HT-29 (cell line): ENCODE measurements at places on chromosomes 3 and 15.
A peak's percentile ranks its signal among the peaks of the same experiment; 100 is the strongest.

- no peak for DNase-seq
These were observed 983.1 kb downstream of the FHIT start for GRCh38 chr3:60268123-60268522.

DNA sequence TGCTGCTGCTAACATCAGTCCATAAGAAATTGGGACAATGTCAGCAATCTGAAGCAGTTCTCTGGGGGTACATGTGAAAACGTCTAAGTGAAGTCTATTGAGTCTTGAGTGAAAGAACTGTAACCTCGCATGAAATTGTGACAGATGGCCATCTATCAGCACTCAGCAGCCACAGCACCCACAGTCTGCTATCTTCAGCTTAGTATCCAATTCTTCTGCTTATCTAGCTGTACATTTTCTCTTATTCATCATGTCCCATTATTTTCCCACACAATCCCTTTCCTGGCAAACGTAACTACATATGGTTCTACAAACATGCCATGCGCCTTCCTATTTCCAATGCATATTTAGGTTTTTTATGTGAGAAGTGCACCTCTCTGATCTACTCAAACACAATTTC, 629.7 kb downstream of the NTRK3 start:
- no peak for DNase-seq

DNA sequence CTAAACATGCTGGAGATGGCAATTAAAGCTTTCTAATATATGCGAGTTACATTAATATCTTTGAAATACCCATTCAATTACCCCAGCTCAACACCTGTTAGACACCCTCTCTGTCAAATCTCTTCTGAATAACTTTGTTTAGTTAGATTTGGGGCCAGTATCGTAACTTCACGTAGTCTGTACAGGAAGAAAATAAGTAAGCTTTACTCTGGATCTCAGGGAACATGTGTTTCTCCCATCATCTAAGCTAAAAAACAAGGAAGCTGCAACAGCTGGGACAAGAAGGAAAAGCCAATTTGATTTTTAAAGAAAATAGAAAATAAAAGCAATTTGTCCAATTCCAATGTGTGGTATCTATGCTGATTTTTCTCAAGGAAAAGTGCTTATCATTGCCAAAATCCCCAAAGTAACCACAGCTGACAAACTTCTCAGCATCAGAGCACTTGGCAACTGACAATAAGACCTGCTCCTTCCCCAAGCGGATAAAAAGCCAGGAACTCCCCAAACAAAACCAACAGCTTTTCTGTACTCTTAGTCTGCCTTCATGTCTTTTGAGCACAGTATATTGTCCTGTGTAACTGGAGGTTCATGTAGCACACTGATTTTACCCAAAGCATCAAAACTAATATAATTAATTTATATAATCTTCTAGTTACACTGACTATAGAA, 279.1 kb downstream of the ZBTB20 start:
- DNase-seq: no peak

- DNase-seq: no peak
These were observed 1135.1 kb downstream of the TUSC7 start for GRCh38 chr3:117844676-117845075.

- DNase-seq: no peak
These were observed 339.9 kb upstream of the DPH6 start for GRCh38 chr15:35885870-35886269.

- DNase-seq: no peak
These were observed 63.3 kb upstream of the LRRN1 start for GRCh38 chr3:3735919-3736318.

- DNase-seq: peak; percentile 38
These were observed 3.1 kb upstream of the MESP2 start for GRCh38 chr15:89772932-89773583.

- DNase-seq: peak; percentile 86
These were observed 46.3 kb downstream of the GPR171 start for GRCh38 chr3:151156618-151157216.

DNA sequence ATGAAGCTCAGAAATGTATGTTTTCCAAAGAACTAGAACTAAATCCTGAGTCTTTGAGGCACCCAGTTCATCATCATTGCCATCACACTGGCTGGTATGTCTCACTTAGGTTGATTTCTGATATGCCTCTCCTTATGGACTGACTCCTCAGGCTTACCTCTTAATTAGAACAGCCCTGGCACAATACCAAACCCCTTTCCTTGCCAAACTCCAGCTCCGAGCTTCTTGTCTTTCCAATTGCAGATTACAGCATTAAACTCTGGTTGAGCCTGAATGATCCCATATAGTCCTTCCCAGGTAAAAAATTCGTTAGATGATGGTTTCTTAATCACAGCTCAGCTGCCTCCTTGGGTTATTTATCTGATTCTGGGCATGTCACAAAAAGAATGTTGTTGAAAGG, 66.3 kb downstream of the RTP4 start:
- no peak for DNase-seq

GRCh38 chr3:52798978-52799476, 4.4 kb downstream of the ITIH3 start:
- DNase-seq: peak; percentile 43

DNA sequence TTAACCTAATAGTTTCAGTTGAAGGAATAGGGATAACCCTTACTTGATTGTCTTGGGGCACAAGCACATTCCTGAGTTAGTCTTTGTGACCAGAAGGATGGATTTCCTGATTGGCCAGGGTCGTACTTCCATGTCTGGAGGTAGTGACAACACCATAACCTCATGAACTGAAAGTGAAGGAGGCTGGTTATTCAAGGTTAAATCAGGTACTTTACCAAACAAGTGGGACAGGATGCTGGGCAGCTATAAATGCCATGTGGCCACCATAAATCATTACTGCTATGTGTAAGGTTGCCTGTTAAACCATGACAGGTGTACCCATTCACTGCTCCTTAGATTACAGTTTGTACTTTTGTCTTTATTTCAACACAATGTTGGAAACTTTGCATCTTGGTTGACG, 128.3 kb upstream of the SAMMSON start:
- no peak for DNase-seq

DNA sequence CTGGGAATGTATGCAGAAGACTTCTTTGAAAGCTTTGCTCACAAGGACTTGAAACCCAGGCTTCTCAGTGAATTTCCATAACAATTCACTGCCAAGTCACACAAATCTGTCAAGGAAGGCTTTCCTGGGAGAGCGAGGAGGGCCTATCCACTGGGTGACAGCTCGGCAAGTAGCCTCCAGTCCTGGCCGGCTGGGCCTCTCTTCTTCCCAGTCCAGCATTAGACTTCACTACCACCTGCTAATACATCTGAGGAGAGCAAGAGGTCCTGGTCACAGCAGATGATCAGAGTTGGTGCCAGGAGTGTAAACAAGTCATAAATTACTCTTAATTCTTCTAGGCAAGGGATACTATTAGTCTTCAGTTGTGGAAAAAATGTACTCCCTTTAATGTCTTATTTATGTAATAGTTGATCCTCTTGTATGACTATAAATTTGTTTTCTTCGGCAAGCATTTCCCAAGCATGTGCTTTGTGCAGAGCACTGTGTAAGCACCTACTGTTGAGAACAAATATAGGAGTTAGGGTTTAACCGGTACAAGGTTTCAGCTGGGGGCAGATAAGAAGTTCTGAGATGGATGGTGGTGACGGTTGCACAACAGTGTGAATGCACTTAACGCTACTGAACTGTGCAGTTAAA, 162.9 kb downstream of the VGLL4 start:
- peak; percentile 32 for DNase-seq

- no peak for DNase-seq
These were observed 7.6 kb upstream of the SLC12A8 start for GRCh38 chr3:125220183-125220582.

GRCh38 chr15:80450811-80451321, 46.7 kb downstream of the ARNT2 start:
- DNase-seq: no peak

GRCh38 chr3:42610976-42611375, 10.5 kb downstream of the NKTR start:
- no peak for DNase-seq

GRCh38 chr3:120420928-120421551, 29.8 kb downstream of the FSTL1 start:
- DNase-seq: no peak

GRCh38 chr3:151165226-151165625, 37.8 kb downstream of the GPR171 start:
- DNase-seq: no peak

GRCh38 chr15:69357773-69358771, 56.1 kb upstream of the KIF23 start:
- no peak for DNase-seq

DNA sequence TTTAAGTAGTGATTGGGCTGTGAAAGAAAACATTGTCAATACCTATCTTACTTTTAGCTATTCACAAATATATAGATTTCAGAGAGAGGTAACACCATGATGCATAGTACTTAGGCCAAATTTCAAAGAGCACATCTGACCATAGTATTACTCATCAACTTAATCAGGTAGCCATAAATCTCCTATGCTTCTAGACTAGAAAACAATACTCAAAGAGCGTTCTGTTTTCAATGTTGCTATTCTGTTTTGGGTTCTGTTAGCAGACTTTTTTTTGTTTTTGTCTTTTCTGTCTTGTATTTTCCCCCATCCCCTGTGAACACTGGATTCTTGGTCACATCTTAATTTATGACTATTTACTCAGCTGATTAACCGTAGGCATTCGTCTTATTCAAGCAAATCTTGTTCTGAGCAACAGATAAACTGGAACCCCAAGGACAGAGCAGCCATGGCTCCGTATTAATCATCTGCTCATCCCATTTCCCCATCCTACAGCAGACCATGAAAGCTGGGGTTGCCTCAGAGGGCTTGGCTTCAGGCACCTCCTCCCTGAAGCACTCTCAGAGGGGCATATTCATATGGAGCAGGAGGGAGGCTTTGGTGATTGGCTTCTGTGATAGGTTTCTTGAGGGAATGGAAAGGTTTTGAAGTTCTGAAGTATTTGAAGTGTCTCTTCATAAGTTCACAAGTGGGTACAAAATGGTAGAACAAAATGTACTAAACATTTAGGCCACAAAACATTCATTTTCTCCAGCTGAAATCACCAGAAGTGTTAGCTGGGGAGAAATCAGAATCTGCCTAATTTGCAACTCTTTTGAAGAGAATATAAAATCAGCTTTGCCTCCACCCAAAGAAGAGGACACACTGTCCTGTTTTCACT, 105.3 kb downstream of the TNIK start:
- no peak for DNase-seq

DNA sequence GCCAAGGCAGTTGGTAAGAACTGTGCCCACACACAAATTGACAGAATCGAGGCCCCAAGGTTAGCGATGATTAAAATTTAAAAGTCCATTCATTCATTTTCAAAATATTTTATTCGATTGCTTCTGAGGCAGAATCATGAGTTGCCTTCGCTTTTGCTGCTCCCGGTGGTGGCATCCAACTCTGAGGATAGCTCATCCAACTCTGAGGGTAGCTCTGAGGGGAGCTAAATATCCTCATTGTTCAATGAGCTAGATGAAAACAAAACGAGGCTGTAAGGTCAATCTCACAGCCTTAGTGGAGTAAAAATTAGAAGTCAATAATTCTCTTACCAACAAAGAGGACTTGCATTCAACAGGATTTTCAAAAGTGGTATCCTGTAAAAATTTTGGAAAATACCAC, 897 bp upstream of the CHL1 start:
- DNase-seq: no peak

GRCh38 chr3:197298341-197298944, at the start of gene DLG1:
TSS of gene DLG1 (minus strand) at chr3:197298612. CDS start at chr3:197297204, 1,408 bp downstream.
- peak; percentile 96 for DNase-seq

- no peak for DNase-seq
These were observed 29.4 kb downstream of the GAP43 start for GRCh38 chr3:115652738-115653137.

DNA sequence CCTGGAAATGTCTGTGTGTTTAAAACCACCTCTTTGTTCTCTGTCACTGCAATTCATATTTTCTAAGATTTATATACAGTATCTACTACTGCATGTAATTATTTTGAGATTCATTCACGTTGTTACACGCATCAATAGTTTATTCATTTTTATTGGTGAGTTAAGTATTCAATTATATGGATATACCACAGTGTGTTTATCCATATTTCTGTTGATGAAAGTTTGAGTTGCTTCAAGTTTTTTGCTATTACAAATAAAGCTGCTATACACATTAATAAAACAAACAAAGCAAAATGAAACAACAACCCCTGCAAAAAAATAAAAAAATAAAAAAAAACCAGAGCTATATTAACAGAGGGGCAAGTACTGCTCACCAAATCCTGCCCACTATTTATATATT, 122.3 kb downstream of the NR2E3 start:
- DNase-seq: no peak

GRCh38 chr3:127252446-127252845, 35.4 kb downstream of the PRR20G start:
- no peak for DNase-seq

- no peak for DNase-seq
These were observed 106.0 kb downstream of the THRB start for GRCh38 chr3:24388611-24389010.

DNA sequence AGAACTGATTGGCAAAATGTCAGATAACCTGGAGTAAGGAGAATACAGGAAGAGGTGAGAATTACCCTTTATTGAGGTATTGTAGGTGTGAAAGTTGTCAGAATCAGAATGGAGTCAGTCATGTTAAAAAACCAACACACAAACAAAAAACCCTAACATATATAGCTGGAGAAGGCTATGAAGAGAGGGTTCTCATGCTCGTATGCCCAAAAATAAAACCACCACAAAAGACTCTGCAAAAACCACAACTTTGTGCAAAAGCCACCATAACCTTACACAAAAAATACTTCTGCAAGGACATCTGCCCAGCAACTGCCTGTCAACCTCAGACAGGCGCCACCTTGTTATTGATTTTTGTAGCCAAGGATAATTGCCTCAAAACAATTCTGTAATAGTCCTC, 136.0 kb downstream of the CD47 start:
- no peak for DNase-seq

DNA sequence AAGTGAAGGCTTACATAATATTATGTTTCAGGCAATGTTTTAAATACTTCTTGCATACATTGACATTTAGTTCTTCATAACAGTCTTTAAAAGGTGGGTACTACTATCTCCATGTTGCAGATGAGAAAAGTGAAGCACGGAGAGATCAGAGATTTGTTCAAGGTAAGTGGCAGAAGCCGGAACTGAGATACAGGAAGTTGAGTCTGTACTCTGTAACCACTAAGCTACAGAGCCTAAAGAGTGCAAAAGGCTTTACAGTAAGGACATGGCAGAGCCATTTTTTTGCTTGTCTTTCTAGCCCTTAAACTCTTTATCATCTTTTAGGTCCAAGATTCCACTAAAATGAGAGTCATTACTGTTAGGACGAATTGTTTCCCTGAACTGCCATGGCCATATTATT, 186.5 kb upstream of the PEX5L start:
- DNase-seq: no peak

GRCh38 chr3:148238421-148238821, 459.3 kb upstream of the AGTR1 start:
- DNase-seq: no peak

DNA sequence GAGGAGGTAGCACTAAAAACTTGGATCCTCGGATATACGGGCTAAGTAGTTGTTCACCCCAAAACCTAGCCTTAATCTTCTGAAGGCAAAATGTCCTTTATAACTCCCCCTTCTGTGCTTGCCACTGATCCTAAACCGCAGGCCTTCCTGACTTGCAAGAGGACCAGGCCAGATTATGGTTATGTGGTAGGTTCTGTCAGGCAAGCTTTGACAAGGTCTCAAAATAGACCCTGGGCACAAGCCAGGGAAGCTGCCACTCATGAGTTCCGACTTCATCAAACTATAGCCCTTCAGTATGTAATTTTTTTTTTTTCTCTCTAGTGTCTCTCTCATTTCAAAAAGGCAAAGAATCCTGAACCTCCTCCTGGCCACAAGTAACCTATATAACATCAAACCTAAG, 3.2 kb downstream of the LRRFIP2 start:
- DNase-seq: no peak

- no peak for DNase-seq
These were observed 340.7 kb upstream of the DNAJC19 start for GRCh38 chr3:181330257-181330656.
